ENCODE measurements at places on chromosomes 12 and 14.

GRCh38 chr12:11580125-11580751, 69.2 kb upstream of the ETV6 start:
- DNase-seq, result no peak

- DNase-seq, result no peak
These were observed 8.0 kb upstream of the TXNRD1 start for GRCh38 chr12:104207416-104208205.

GRCh38 chr12:79686171-79686570, 4.6 kb downstream of the PAWR start:
- DNase-seq, result no peak

GRCh38 chr12:29220632-29221336, 71.7 kb downstream of the FAR2 start:
- DNase-seq, result no peak

DNA sequence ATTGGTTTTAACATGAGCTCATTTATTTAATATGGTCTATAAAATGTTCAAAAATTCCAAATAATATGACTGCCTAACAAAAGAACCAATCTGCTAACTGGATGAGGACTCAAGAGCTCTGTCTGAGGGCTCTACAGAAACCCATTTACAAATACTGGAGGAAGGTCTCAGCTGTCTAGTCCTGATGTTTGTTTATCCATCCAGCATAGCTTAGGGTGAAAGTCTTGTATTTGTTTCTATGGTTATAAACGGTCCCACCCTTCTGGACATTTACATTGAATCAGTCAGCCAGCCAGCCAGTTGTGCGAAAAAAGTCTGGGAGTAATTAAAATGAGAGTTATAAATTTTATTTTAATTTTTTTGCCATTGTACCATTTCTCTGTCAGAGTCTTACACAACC, 220.7 kb downstream of the BMP4 start:
- DNase-seq, result no peak

DNA sequence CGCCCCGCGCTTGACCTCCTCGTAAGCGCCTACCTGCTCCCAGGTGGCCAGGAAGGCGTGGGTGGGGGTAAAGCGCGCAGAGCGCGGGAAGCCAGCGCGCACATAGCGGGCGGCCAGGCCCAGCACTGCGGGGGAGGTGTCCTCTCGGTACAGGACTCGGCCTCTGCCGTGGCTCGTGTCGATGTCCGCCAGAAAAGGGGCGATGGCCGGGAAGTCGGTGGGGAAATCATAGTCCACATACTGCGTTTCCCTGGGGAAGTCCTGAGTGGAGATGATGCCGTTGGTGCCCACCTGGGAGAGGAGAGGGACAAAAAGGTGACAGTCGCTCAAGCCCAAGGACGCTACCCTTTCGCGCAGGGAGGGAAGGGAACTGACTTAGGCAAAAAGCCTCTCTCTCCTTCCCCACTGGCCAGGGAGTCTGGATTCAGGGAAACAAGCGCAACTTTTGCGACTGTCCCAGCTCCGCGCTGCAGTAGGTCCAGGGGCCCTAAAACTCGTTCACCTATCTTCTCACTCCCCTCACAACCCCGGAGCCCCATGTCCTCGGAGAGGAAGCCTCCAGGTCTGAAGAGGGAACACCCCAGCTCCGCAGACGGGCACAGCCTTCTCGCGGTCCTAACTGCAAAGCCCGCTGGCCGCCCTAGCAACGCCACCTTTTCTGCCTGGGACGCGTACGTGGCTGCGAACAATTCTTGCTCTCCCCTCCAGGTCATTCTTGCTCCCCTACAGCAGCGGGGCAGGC, 815 bp downstream of the NID2 start:
- peak; percentile 12 for DNase-seq

DNA sequence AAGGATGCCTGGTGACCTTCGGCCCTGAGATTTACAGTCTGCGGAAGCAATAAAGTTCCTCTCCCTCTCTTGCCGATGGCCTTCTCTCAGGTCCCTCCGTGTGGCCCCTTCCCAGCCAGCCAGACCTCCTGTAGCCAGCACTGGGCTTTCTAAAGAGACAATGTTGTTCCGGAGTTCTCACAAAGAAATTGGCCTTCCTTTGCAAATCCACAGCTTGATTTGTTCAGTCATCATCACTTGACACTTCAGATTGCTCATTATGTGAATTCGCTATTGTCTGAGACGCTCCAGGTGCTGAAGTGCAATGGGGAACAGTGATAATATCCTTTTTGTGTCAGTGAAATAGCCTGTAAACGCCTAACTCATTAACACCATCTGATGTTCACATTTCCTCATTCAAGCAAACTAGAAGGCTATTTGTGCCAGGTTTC, 43.7 kb upstream of the GPHB5 start:
- no peak for DNase-seq

- DNase-seq, result no peak
These were observed 170.6 kb upstream of the MDGA2 start for GRCh38 chr14:47846008-47846407.

DNA sequence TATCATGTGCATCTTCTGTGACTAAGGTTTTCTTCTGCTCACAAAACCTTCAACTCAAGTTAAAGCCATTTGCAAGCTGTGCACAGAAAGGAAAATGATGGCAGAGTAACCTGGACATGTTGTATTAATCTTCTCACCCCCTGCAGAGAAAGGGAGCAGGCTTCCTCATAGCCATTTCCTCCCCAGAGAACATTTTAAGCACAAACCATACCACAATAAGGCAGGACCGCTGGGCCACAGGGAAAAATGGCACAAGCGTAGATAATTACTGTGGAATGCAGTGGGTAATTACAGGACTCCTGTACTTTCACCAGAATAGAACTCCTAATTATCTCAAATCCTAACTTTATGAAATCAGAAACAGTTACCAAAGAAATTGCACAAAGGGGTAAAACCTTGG, 215.7 kb downstream of the KIF21A start:
- no peak for DNase-seq

- no peak for DNase-seq
These were observed 3.5 kb downstream of the GLT1D1 start for GRCh38 chr12:128856791-128857078.

DNA sequence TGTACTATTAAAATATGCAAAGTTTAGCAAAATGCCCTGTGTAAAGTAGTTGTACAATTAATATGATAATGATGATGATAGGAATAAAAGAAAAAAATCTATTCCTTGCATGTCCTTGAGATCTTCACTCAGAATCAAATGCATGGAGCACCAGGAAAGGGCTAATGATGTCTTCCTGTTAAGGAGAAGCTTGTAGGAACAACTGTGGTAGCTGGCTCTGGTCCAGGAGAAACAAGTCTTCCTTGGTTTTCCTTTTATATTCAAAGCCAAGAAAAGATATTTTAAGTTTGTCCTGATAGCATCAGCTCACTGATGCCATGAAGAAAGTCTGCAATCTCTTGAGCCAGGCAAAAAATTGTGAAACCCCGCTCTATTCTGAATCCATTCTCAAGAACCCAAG, 138.9 kb downstream of the PIK3C2G start:
- DNase-seq, result no peak

DNA sequence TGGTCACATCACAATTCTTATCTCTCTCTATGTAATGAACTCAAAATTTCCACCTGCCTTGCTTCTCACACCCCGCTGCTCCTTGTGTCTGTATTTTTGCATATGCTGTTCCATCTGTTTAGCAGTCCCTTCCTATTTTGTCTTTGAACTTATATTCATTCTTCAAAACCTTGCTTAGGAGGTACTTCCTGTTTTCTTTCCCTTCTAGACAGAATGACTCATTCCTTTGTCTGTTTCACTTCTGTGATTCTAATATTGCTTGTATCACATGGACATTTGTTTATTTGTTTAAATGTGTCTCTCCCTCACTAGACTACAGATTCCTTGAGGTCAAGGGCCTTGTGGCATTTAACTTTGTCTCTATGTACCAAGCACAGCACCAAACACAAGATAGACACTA, 424.2 kb downstream of the ETNK1 start:
- no peak for DNase-seq

- no peak for DNase-seq
These were observed 12.7 kb downstream of the LTBP2 start for GRCh38 chr14:74599321-74599761.

DNA sequence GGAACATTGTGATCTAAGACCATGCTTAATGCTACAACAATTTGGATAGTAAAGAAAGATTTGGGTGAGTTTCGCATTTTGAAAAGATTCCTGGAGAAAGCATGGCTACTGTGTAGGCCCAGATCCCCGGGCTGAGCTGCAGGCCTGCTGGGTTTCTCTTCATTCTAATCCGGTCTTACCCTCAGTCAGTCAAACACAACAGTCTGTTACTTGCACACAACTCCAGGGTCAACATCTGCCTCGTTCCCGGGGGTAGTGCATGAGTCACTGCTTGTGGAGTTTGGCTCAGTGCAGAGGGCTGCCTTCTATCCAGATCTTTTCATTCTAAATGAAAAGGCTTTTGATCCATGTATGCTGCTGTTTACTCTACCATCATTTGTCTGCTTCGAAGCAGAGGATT, 60.4 kb upstream of the SEL1L start:
- no peak for DNase-seq

GRCh38 chr14:64971943-64972791, at the start of gene RAB15:
Gene RAB15, minus strand, starts transcription at chr14:64972336. Its CDS starts 260 bp downstream, at chr14:64972076.
- DNase-seq, result peak; percentile 60

GRCh38 chr14:86796221-86797074, 1196.5 kb downstream of the GALC start:
- no peak for DNase-seq

DNA sequence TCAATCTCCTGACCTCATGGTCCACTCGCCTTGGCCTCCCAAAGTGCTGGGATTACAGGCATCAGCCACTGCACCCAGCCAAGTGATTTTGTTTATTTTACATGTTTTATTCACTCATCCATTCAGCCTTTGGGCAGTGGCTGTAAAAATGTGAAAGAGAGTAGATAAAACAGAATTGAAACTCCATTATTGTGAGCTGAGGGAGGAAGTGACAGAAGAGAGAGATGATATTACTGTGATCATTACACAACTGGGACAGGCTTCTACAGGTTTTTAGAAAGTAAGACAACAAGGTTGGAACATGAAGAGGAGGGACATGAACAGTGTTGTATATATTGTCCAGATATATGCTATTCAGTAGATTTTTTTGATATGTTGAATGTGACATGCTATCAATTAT, 25.0 kb downstream of the CREBL2 start:
- DNase-seq, result no peak

DNA sequence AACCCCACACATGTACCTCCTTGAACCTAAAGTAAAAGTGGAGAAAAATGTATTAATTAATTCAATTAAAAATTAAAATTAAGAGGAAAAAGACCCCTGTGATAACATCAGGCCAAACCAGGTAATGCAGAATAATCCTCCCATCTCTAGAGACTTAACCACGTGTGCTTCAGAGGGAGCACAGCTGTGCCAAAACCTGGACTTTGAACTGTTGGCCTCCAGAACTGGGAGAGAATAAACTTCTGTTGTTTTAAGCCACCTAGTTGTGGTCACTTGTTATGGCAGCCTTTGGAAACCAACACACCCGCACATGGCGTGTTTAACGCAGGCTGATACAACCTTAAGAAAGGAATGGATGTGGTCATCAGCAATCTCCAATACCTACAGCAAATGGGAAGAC, 23.8 kb downstream of the OAS2 start:
- no peak for DNase-seq

DNA sequence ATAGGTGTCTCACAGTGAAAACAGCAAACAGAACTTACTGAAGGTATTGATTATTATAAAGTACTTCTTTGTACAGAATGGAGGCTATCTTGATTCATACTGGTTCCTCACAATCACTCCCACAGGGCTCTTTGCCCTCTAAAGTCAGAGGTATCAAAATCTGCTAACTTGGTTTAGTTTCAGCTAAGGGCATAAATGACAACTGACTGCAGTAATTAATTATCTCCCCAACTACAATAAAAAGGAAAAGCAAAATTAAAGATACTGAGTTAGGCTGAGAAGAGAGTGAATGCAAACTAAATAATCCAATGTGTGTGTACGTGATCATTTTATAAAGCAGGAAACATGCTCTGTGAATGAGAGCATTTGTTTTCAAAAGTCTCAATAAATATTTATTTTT, 338.7 kb downstream of the ACSS3 start:
- no peak for DNase-seq

DNA sequence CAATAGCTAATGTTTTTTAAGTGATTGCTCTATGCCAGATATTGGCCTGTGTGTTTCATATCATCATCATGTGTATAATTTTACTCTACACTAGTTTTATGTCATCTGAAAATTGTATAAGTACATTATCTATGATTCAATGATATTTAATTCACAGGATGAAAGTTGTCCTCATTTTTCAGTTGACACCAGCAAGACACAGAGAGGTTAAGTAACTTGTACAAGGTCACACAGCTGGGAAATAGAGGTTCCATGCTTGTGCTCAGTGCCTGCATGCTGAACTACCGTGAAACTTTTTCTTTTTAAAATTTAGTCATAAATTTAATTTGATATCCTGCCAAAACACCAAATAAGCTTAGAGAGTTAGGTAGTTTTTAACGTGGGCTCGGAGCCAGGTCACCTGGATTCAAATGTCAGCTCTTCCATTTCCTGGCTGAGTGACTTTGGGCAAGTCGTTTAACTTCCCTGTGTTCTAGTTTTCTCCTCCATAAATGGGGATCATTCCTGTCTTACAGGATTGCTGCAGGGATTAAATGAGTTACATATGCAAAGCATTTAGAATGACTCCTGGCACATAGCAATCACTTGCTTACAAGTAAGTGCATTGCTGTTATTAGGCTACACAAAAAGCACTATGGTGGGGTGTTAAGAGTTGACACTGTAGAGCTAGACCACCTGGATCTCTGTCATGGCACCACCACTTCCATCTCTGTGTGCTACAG, 183.9 kb downstream of the ETV6 start:
- DNase-seq, result no peak

GRCh38 chr12:26246483-26247164, 51.3 kb downstream of the SSPN start:
- DNase-seq, result no peak

DNA sequence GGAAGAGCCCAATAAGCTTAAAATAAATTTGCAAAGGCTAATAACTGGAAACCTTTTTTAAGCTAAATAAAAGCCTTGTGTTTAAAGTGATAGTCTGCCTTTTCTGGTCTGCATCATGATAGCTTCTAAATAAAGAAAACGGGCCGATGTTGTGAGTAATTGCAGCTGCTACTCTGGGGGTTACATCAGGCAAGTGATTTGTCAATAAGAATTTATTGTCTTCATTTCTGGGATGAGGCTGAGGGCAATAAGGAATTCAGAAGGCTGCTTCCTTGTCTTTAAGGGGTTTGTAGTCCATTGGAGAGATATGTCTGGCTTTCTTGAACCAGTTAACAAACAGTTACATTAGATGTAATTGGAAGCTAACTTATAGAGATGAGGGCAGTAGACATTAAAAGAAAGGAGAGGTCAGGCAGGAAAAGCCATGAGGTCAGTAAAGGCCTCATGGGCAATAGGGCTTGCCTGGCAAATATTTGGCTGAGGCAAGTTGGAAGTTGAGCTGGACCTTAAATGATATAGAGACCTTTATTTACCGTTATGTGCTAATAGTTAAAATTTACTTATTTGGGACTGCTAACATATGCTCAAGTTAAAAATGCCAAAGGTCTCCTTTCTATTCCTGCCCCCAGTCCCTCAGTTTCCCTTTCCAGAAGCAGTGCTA, 85.0 kb downstream of the CRADD start:
- DNase-seq, result no peak

Data from GM19239 (cell line).